Mammary microvascular endothelial cell (primary cell): ENCODE measurements at places on chromosomes 5 and 9. TPM values are rescaled to one million over a fixed set of nuclear protein-coding genes. Genes with fewer than 3 reads are reported as not detected.

Gene PCDHA2
- 0.10 TPM in 1 of 2 replicates, not detected in the other for total RNA-seq

Gene TAF1L
- not detected in 2 replicates for total RNA-seq

Gene CCL21
- 0.20 and 0.53 TPM in 2 replicates for total RNA-seq

Gene KIAA0825
- 0.74 and 2.5 TPM in 2 replicates for total RNA-seq

Gene WDR31
- total RNA-seq = 0.79 and 0.80 TPM in 2 replicates
